ENCODE measurements at places on chromosomes 6 and 20. TPM values are rescaled to one million over a fixed set of nuclear protein-coding genes. Genes with fewer than 3 reads are reported as not detected.
A peak's percentile ranks its signal among the peaks of the same experiment; 100 is the strongest.

The CFAP206 gene
- 0.07 TPM for total RNA-seq

DNA sequence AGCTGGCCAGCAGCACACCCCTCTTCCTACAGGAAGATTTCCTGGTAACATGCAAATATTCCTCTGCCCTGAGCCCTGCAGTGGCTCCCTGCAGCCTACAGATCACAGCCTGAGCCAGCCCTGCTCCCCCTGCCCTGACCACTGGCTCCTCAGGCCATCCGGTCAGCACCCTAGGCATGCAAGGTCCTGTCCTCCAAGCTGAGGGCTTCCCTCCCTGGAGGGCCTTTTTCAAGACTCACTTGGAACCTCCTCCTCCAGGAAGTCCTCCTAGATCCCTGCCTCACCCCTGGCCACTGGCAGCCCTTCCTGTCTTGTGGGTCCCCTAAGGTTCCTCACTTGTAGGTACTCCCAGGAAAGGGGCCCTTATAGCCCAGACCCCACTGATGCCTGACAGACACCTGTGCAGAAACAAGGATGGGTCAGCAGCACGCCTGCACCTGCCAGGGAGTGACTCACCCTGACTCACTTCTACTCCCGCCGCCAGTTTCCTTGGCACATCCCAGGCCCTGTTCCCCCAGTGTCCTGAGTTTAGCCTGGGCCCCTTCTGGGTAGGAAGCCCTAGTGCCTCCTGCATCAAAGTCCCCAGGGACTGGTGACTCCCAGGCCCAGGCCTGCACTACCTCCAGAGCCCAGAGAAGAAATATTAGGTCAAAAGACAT lies 3.2 kb downstream of the SLC4A11 start:
- peak; percentile 92 for DNase-seq

The DDX39B gene
- 465 TPM for total RNA-seq

The MLN gene
- not detected for total RNA-seq

- DNase-seq: no peak
These were observed 3.0 kb upstream of the IL17A start for GRCh38 chr6:52183131-52183713.

DNA sequence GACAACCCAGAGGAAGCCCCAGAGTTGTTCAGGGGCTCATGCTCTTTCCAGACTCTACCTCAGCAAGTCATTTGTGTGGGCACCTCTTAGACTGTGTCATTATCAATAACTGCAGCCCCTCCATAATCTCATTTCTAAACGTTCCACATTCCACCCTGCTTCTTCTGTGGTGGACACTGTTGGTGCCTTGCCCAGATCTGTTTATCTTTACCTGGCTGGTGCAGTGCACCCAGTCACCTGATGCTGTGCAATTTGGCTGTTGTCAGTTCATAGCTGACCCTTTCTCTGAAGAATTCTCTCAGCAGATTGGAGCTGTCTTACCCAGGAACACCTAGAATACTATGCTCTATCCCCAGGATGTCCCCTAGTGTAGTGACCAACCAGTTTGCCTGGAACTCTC lies 80.0 kb downstream of the ATRN start:
- no peak for DNase-seq

DNA sequence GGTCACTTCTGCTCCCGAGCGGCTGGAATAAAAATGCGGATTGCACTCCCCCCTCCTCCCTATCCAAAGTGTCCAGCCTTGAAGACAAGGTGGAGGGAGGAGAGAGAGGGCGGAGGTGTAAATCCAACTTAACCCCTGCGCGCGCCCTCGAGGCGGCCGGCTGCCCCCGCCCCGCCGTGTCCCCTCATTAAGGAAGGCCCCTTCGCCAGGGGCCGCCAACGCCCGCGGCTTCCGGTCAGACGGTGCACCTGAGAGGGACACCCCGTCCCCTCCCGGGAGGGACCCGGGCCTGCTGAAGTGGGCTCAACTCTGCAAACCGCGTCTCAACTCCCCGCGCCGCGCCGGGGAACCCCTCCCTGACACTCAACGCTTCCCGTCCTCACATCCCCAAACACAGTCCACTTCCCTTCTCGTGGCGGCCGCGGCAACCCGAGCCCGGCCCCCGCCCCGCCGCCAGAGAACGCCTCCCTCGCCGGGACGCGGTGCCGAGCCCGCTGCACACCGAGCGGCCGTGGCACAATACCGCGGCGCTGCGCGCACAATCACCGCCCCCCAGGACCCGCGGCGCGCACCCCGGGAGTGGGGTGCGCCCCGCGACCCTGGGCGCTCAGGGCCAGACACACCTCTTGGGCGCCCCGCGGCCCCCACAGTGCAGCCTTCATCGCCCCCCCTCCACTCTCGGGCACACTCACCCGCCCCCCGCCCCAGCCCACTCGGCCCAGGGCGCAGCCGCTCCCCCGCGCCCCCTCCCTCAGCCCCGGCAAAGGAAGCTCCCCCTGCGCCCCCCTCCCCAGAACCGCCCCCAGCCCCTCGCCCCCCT lies 102.5 kb downstream of the NOL4L start:
- DNase-seq: peak; percentile 34

The ZNF334 gene
- 0.58 TPM for total RNA-seq

DNA sequence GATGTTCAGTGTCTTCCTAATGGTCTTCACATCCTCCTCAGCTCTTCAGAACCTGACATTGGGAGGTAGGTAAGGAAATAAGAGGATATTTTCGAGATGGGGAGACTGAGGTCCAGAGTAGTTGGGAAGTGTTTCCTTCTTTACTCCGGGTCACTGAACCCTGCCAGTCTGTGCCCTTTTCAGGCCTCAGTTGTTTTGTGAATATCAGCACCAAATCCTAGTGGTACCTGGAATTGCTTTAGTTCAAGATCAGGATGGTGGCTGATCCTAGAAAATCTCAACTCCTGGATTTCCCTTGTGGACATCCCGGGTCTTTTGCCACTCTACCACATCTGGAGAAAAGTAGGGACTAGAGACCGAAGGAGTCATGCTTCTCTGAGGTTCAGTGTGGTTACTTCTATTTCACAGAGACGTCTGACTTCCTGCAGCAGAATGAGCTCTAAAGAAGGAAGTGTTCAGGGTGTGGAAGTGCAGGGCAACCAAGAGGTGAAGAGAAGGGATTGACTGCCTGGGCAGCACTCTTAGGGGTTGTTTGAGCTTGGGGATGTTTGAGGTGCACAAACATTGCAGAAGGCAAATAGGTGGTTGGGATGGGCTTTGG lies 995 bp downstream of the STK4 start:
- DNase-seq: peak; percentile 29

Measured in PC-3 (cell line).